ENCODE measurements at places on chromosomes 7 and 10.

GRCh38 chr7:85065888-85066485 lies 120.9 kb downstream of the SEMA3D start:
- no peak for DNase-seq

DNA sequence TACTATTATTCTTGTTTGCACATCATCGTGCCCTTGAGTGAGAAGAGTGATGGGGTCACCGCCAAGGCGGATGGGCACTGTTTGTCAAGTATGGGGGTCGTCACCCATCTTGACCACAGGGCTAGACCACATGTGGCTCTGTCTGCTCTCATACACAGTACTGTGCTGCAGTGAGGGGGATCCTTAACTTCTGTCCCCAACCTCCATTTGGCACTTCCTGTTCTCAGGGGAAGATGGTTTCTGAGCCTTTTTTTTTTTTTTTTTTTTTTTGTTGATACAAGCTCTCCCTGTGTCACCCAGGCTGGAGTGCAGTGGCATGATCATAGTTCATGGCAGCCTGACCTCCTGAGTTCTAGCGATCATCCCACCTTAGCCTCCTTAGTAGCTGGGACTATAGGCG lies 13.6 kb downstream of the WBP1L start:
- no peak for DNase-seq

GRCh38 chr10:133388973-133389818 lies 4.8 kb upstream of the MTG1 start:
- peak; percentile 70 for DNase-seq

GRCh38 chr10:94049911-94050310 lies 56.2 kb downstream of the PLCE1 start:
- DNase-seq = peak; percentile 72

DNA sequence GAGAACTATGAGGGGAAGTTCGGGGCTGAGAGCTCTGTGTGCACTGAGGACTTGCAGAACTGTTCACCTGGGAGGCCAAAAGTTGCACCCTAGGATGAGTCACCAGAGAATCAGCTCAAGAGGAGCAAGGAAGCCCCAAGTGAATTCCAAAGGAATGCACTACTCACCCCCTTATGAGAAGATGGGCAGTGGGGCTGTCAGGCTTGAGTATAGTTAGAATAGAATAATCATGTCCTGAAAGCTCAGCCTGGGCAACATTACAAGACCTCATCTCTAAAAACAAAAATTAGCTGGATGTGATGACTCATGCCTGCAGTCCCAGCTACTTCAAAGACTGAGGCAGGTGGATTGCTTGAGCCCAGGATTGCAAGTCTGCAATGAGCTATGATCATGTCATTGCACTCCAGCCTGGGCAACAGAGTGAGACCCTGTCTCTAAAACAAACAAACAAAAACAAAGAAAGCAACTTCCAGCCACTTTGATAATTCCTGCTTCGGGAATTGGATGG lies 30.0 kb downstream of the MAP3K8 start:
- no peak for DNase-seq

GRCh38 chr10:7512487-7512886 lies 101.7 kb upstream of the SFMBT2 start:
- peak; percentile 41 for DNase-seq

- no peak for DNase-seq
These were observed 20.7 kb downstream of the FGFR2 start for GRCh38 chr10:121577568-121577967.

DNA sequence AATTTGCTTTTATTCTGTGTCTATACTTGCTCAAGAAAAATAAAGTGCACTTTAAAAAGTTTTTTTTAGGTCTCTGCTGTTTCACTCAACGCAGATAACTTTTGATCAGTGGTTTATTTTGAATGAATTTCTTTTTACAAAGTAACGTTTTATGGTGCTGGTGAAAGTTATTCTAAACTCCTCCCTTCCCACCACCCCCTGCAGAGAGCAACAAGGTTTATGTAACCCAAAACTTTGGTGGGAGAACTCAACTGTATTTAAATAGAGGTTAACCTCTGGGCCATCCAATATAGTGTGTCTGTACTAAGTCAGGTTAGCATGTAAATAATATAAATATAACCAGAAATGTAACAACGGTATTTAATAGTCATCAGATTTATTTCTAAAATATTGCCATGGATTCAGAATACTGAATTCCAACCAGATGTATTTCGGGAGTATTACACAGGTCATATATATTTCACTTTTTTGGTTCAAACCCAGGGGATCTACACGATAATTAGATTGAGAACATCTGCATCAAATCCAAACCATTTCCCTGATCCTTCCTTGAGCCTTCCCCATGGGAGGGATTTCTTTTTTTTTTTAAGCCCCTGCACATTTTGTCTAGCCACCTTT lies 3.9 kb upstream of the CUX1 start:
- no peak for DNase-seq

DNA sequence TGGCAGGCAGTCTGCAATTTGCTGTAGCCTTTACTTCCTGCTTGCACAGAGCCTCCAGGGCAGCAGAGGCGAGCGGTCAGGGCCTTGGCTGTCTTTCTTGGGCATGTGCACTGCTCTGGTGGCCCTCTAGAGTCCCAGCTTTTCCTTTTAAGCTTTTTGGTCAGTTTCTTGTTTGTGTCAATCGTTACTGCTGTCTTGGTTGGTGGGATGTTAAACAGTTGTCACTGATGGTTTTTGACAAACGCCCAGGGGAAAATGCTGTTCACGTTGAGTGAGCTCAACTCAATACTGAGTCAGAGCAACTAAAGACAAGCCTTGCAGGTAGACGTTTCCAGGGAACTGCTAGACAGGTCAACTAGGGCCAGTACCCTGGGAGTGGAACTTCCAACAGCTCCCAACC lies 14.0 kb downstream of the PRKRIP1 start:
- DNase-seq = no peak

DNA sequence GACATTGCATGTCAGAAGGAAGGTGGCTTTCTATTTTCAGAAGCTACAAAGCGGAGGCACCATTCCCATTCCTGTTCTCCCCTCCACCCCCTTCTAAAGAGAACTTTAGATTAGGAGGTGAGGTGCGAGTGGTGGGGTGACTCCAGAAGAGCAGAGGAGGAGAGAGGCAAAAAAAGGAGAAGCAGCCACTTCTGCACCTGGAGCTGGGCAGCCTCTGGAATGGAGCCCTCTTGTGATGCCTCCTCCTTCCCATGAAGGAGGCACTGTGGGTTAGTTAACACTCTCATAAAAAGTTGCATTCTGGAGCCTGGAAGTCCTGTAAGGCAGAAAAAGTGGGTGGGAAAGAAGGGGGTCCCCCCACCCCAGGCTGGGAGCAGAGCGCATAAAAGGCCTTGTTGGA lies 4.8 kb downstream of the PTF1A start:
- DNase-seq = no peak

DNA sequence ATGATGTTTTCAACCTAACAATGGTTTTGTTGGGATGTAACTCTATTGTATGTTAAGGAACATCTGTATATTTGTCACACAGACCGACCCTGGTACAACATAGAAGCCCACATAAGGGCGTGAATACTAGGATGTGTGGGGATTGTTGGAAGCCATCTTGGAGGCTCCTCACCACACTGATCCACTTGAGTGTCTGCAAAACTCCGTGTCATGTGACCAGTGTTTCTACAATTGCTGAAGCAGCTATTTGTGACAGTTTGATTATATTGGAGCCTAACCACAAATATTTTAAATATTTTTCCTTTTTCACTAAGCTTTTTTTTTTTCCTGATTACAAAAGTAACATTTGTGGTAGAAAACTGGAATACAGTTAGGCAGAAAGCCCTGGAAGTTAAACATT lies 27.9 kb downstream of the RALA start:
- DNase-seq = no peak
